ENCODE measurements at places on chromosomes 2 and 18. TPM values are rescaled to one million over a fixed set of nuclear protein-coding genes. Genes with fewer than 3 reads are reported as not detected.

The PCGF1 gene
- total RNA-seq, result 10.0 TPM

DNA sequence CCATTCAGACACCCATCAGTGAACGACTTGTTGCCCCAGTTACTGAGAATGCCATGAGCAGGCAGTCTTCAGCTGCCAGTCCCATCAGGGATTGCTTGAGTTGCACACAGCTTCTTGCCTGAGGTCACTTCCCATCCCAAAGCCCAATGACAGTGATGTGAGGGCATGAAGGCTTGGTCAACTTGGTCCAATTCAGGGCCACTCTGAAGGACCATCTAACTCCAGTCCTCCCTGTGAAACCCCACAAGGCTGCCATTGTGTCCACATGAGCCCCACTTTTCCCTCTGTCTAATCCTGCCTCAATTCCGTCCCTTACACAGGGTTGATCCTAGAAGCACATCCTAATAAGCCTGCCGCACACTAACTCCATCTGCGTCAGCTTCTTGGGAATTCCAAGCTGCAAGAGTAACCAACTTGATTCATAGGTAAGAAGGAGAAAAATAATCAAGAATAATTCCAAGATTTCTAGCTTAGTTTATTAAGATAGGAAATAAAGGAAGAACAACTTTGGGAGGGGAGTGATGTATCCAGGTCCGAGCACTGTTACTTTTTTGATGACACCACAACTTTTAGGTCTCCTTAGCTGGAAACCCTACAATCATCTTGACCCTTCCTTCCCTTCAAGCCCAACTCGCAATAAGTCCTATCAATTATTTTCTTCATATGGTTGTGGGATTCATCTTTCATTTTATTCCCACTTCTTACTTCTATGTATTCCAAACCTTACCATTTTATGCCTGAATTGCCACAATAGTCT lies 110.9 kb downstream of the LRRC30 start:
- H3K36me3 ChIP-seq, result no peaks in the 10 kb centered on the region
- DNase-seq, result no peak
- no peaks in the 10 kb centered on the region for H3K27me3 ChIP-seq
- H3K4me3 ChIP-seq, result no peak overlapping the region

- no peak overlapping the region for H3K4me3 ChIP-seq
- H3K36me3 ChIP-seq, result no peaks in the 10 kb centered on the region
- no peaks in the 10 kb centered on the region for H3K27me3 ChIP-seq
- H3K27ac ChIP-seq, result no peak overlapping the region
These were observed 90.3 kb upstream of the TFPI start for GRCh38 chr2:187644486-187644885.

DNA sequence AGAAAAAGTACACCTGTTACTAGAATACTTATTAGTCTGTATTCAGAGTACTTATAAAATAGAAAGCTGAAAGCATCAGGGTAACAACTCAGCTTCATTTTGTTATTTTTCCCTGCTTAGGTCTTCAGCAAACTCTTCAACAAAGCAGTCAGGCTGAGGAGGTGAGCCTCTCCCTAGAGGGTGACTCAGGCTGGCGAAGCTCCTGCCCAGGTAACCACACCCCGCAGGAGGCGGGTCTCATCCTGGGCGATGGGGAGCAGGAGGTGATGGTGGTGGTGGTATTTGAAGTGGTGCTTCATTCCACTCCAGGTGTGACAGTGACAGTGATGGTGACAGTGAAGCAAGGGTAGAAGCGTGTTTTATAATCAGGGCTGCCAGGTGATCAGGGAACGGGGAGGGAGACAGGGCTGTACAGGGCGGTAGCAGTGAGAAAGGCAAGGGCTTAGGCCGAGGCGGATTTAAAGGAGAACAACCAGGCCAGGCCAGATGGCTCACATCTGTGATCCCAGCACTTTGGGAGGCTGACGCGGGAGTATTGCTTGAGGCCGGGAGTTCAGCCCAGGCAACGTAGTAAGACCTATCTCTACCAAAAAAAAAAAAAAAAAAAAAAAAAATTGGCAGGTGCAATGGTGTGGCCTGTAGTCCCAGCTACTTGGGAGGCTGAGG lies 127.1 kb downstream of the SOCS6 start:
- no peaks in the 10 kb centered on the region for H3K36me3 ChIP-seq
- no peaks in the 10 kb centered on the region for H3K27me3 ChIP-seq
- no peak overlapping the region for H3K27ac ChIP-seq
- no peaks in the 10 kb centered on the region for H3K4me1 ChIP-seq

DNA sequence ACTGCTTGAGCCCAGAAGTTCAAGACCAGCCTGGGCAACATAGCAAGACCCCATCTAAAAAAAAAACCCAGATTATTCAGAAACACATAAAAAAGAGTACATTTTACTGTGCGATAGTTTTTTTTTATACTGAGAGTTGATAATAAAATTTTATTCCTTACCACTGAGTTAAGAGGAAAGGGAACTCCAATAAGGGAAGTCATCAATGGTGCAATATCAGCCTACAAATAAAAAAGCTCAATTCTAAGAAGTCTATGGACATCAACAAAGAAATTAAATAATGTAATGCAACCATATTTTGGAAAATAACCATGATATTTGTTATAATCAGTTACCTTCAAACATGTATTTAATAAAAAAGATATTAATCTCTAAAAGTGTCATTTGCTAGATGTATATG lies 46.6 kb downstream of the PIGN start:
- H3K4me3 ChIP-seq, result no peak overlapping the region
- H3K27me3 ChIP-seq, result no peaks in the 10 kb centered on the region
- DNase-seq, result no peak
- H3K27ac ChIP-seq, result no peak overlapping the region
- no peaks in the 10 kb centered on the region for H3K36me3 ChIP-seq

- DNase-seq, result no peak
- no peaks in the 10 kb centered on the region for H3K4me1 ChIP-seq
- H3K27me3 ChIP-seq, result no peaks in the 10 kb centered on the region
- no peak overlapping the region for H3K4me3 ChIP-seq
These were observed 5.2 kb downstream of the CD207 start for GRCh38 chr2:70830366-70830765.

DNA sequence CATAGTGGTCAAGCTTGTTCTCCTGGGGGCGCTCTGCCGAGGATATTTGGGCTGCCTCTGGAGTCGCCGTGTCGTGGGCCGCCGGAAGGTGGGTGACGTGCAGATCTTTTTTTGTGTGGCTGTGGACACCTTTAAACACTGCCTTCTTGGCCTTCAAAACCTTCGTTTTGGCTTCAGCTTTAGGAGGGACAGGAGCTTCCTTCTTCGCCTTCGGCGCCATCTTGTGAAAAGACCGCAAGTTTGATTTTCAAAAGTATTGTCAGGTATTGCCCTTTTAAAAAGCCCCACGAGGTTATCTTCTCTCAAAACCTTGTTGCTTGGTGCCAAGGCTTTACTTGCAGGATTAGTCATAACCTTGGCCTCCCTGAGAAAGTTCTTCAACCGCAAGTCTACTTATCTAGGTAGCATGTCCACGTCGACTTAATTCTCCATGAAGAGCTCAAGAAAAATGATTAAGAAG lies 20.8 kb downstream of the LAMA3 start:
- no peaks in the 10 kb centered on the region for H3K36me3 ChIP-seq
- H3K27ac ChIP-seq, result no peak overlapping the region
- H3K4me3 ChIP-seq, result no peak overlapping the region
- H3K4me1 ChIP-seq, result no peaks in the 10 kb centered on the region

- H3K4me1 ChIP-seq, result no peaks in the 10 kb centered on the region
- H3K36me3 ChIP-seq, result no peaks in the 10 kb centered on the region
- H3K27me3 ChIP-seq, result no peaks in the 10 kb centered on the region
These were observed 31.9 kb downstream of the EXOC6B start for GRCh38 chr2:72793798-72794440.
